ENCODE measurements at places on chromosomes 3 and 15.

- no peak for DNase-seq
Observed at GRCh38 chr3:196287090-196287439, 461 bp downstream of the PCYT1A start.

GRCh38 chr3:127865941-127866340 lies 43.6 kb upstream of the MGLL start:
- no peak for DNase-seq

- DNase-seq, result no peak
Observed at GRCh38 chr3:64901522-64901885, 213.7 kb upstream of the ADAMTS9 start.

DNA sequence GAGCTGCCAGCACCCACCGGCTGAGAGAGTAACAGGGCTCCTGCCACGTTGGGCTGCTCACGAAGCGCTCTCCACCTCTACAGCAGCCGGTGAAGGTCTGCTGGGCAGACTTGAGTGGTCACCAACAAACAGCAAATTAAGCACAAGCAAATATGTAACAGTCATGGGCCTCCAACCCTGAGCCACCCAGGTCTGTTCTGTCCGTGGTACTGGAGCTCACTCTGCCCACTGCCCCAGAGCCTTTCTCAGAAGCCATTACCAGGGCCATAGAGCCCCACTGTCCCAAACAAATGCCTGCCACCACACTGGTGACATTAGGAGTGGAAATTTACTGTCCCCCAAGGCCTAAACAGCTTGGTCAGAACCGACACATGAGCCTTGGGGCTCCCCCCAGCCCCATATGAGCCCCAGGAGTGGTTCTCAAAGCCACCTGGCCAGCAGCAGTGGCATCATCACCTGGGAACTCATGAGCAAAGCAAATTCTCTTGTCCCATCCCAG lies 56.6 kb downstream of the LRIG1 start:
- no peak for DNase-seq

DNA sequence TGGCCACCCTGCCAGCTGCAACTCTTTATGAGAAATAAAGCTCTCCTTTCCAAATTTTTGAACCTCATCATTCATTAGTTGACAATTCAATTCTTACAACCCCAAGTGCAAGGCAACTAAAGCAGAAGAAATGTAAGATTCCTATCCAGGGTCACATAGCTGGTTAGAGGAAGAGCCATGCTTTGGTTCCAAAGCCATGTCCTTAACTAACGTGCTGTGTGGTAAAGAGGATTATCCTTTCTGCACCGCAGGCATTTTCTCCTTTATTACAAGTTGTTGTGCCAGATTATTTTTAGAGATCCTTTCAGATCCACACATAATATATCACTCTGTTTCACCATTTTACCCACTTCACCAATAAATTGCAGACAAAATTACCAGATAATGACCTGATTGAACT lies 36.5 kb downstream of the TM4SF18 start:
- DNase-seq, result no peak

Measured in NCI-H1417 treated with DMSO at 0.1 percent for 48 hours (cell line).